ENCODE measurements at places on chromosomes 2 and 18. TPM values are rescaled to one million over a fixed set of nuclear protein-coding genes. Genes with fewer than 3 reads are reported as not detected.

DIPK1C gene
- total RNA-seq: not detected

TLX2 gene
- 3.4 TPM for total RNA-seq

CIB4 gene
- not detected for total RNA-seq

DNA sequence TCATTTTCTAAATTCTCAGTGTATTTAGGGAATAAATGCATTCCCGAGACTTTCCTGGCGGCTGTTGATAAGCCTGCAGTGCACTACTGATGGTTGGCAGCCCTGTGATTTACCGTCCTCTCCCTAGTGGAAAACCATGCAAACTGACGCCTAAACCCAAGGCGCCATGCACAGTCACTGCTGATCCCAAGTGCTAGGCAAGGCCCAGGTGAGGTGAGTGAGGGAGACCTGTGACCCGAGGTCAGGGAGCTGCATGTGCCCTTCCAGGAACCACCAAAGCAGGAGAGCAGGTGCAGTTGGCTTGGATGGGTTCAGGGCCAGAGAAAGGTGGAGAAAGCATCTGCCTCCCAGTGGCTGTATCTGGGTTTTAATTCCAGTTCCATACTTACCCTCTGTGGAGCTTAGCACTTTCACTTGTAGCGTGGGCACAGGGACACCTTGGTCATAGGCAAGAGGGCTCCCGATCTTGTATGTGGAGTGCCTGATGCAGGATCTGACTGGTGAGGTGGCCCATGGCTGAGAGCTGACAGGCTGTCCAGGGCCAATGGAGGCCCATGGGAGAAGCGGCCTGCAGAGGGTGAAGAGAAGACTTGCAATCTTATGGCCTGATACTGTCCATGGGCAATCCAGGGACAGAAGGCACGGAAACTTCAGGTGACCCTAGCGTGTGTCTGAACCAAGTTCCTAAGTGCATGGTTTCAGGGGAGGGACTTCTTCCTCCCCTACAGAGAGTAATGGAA, 131.3 kb downstream of the SH3RF3 start:
- DNase-seq: no peak

DNA sequence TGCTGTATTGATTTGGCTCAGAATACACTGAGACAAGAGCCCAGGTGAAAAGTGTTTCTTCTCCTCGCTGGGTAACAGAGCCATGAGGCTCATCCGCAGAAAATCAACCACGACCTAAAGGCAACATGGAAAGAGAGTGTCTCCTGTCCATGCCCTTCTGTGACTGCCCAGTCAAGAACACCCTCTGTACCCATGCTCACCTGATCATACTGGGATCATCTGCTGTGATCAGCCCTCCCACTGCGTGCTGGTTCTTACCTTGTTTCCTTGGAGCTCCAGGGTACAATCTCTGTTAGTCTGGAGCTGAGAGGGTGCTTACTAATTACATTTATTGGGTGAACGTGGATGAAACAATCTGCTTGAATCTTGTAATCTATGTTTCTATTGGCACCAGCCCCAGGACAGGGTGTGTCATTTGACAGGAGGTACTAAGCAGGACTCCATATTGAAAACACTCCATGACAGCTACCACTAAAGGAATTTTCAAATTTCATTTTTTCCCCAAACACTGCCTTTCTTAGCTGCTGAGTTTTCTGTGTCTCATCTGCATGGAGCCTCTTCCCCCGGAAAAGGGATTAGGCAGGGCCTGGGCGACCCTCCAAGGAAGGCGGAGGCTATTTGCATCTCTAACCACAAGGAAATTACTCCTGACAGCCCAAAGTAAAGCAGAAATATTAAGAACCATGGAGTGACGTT, 39.7 kb upstream of the GRP start:
- DNase-seq: no peak

UGT1A5 gene
- not detected for total RNA-seq

GRCh38 chr2:226818930-226819329, 16.9 kb upstream of the RHBDD1 start:
- DNase-seq: no peak

- no peak for DNase-seq
These were observed 210.6 kb upstream of the EPAS1 start for GRCh38 chr2:46086578-46087070.

DSC1 gene
- not detected for total RNA-seq

DNA sequence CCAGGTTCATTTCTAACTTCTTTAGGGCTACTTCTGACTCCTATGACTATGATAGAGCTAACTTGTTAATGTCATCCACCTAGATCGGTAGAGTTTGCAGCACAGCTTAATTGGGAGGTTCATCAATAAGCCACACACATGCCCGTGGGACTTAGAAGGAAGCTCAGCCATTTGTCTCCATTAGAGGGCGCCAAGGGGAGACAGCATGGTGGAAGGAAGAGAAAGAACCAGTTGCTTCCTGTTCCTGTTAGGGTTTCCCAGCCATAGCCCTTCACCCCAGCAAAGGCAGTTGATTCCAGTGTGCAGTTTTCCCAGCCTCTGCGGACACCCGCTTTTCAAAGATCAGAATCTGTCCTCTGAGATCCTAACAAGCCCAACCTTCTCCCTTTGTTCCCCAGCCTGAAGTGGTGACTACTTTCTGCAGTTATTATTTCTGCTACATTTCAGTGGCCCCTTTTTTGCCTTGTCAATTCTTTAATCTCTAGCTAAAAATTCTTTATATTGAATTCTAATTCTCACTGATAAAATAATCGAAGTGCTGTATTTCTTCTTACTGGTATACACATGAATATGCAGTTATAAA, 30.3 kb downstream of the MAIP1 start:
- peak; percentile 86 for DNase-seq

DNA sequence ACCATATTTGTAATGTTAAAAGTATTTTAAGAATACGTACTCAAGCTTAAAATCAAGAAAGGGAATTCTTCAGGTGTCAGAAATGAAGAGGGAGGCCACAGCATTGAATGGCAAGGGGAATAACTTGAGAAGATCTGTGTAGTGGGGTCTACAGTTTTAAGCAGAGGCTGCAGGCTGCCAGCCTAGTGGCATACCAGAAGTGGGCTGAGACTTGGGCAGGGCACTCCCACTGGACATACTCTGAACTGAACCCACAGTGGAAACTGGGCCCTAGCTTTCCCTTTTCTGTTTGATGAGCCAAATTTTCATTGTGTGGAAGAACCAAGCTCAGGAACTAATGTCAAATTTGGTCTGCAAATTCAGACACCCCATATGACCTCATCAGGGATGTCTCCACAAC, 238.8 kb downstream of the PTPRM start:
- DNase-seq: no peak

VWA3B gene
- total RNA-seq: not detected

DNA sequence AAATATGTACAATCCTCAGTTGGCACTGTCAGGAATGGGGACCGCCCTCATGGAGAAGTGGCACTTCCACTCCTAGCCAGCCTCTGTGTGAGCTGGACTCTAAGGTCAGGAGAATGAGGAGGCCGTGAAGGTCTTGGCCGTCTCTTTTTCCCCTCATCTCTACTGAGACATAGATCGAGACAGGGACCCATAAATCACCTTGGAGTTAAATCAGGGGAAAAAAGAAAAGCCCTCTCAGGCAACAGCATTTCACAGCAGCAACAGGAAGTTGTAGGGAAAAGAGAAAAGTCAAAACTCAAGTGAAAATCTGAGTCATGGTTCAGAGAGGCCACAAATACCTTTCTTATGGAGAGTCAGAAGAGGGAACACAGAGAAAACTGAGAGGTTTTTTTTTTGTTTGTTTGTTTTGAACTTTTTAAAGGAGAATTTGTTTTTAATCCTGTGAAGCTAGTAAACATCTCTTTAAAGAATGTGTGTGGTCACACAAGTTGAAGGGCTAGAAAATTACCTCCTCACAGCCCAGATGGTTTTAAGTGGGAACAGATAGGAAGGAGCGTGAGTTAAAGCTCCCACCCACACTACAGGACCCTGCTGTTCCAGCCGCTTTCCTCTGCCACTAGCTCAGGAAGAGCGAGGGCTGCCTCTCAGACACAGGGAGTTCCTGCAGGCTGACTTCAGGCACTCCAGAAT, 30.6 kb upstream of the CYP1B1 start:
- DNase-seq: peak; percentile 60

SERPINB3 gene
- 5.6 TPM for total RNA-seq

THSD7B gene
- total RNA-seq: under 0.01 TPM

DNA sequence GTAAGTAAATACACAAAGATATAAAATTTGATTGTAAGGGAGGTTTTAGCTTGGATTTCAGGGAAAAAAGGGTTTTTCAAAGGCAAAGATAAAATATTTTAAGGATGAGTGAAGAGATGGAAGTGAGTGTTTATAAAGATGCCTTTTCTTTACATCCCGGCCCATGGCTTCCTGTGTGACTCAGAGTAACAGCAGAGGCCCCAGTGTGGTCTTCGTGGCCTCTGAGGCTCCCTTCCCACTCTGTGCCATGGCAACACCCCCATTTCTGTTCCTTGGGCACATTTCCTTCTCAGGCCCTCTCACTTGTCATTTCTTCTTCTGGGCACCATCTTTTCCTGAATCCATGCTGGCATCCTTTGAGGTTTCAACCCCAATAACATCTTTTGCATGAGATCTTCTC, 92.6 kb upstream of the TMEM18 start:
- DNase-seq: no peak

DNA sequence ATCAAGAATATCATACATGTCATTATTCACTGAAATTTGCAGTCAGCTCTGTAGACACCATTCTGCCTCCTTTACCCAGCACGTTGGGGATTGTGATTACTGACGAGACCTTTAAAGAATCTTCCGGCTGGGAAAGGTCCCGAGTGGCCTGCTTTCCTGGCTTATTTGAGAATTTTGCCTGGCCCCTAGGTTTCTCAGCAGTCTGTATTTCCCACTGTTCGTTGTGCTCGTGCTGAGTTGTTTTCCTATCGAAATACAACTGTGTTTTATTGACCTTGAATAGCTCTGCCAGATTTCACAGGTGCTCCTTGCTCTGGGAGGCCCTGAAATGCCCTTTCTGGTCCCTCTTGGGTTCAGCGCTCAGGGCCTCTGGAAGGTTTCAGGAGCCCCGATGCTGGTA, 94.9 kb downstream of the AGAP1 start:
- DNase-seq: no peak

DNA sequence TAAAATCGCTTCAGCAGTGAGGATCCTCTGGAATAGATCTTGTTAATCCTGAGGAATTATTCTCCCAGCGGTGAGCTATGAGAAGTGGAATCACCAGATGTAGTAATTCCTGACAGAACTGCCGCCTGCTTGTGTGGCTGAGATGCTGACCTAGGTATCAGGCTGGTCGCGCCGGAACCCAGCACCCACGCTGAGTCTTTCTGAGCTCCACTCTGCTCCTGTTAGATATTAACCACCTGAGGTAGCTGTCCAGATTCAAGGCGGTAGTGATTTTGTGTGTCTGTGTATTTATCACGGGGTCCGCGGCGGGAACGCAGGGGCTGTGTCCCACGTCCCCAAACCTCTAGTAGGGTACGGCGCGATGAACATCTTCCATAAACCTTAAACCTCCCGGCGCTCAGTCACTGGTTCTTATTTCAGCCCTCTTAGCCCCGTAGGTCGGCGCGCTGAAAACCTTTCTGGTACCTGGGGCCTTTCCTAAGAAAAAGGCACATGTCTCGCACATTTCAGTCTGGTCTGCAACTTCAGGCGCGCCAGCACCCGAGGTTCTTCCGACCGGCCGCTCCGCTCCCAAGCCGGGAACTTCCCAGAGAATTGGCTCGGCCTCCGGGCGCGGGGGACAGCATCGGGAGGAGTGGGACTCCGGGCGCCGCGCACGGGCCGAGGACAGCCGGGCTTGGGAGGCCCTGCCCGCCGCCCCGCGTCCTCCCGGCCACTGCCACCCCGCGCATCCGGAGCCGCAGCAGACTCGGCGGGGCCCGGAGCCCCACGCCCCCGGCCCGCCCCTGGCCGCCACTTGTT, 542 bp upstream of the CNNM3 start:
- peak; percentile 34 for DNase-seq

ATP5F1A gene
- total RNA-seq: 250 TPM

MOGAT1 gene
- total RNA-seq: not detected

GRCh38 chr2:119681868-119682220, 2.8 kb downstream of the TMEM177 start:
- no peak for DNase-seq

DNA sequence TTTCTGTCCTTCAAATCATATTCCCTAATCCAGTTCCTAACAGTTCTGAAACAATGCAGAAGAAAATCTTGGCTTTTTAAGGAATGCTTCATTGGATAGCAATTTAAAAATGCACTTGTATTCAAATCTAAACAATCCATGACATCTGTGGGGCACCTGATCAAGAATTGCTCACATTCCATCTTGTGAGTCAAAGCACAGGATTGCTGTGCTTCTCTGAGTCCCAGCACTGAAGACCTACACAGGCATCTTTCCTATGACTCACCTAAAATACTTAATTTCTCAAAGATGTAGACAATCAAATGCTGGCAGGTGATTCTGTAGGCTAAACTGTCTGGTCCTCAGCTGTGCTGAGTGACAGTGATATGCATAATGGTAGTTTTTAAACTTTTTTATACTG, 10.1 kb upstream of the ATP8B1 start:
- peak; percentile 95 for DNase-seq

- DNase-seq: no peak
These were observed 41.0 kb upstream of the EPC2 start for GRCh38 chr2:148603562-148603920.

DNA sequence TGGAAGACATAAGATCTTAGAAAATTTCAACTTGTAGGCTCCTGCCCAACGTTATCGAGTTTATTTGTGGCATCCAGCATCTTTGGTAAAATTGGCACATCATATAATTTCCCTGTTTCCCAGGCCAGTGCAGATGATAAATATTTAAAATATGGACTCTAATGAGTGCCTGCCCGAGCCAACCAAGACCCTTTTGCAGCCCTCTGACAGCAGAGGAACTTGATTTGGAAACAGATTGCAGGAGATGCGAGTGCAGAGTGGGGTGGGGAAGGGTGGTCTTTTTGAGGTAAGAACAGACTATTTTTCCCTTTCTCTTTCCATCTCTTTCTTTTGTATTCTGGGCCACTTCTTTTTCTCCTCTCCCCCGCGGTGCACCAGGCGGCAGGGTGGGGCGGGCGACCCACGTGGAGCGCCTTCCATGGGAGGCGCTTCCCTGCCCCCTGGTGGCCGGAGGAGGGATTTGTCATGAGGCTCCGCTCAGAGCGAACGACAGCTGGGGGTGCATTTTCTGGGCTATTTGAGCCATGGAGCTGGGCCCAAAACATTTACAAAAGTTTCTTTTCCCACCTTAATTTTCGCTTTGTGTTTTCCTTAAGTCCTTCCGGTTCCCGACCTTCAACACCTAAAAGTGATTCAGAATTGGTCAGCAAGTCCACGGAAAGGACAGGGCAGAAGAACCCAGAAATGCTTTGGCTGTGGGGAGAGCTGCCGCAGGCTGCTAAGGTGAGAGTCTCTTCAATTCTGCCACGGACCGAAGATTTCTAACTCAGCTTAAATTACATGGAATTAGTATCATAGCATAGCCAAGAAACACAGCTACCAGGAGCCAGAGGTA, 32.7 kb downstream of the LPIN1 start:
- peak; percentile 86 for DNase-seq

SERPINB11 gene
- not detected for total RNA-seq

- DNase-seq: no peak
These were observed 5.0 kb upstream of the CRYGB start for GRCh38 chr2:208150956-208151355.

All from PC-3 (cell line).